Mucosa of descending colon (tissue), 3 donors: ENCODE measurements at places on chromosomes 11 and 22.
A peak's percentile ranks its signal among the peaks of the same experiment; 100 is the strongest.

DNA sequence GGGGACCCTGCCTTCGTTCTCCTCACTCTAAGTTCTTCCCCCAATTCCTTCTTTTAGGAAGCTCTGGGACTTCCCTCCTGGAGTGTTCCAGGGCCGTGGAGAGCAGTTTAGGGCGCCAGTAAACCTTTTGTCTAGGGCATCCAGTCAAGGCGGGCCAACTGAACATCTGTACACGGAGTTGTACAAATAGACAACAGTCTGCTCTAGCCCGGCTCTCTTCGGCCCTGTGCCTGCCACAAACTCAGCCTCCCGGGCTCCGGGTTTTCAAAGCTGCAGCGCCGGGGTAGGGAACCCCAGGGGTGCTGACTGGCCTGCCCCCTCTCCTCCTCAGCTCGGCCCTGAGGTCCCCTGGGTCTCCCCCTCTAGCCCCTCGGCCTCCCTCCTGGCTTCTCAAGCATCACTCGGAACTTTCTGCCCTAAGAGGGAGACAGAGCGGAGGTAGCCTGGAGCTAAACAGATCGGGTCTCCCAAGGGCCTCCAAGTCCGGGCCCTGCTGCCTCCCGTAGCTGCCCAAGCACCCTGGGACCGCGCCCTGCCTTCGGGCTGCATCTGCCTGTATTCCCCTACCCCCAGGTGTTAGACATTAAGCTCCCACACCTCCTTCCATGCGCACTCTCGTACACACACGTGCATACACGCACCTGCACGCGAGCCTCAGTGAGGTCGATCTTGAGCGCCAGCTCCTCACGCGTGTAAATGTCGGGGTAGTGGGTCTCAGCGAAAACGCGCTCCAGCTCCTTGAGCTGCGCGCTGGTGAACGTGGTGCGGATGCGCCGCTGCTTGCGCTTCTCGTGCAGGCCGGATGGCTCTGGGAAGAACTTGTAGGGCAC lies 3.3 kb downstream of the PHOX2A start:
- no peak for DNase-seq

- DNase-seq = no peak
Measured at GRCh38 chr22:21865041-21865440, 2.4 kb downstream of the MAPK1 start.

DNA sequence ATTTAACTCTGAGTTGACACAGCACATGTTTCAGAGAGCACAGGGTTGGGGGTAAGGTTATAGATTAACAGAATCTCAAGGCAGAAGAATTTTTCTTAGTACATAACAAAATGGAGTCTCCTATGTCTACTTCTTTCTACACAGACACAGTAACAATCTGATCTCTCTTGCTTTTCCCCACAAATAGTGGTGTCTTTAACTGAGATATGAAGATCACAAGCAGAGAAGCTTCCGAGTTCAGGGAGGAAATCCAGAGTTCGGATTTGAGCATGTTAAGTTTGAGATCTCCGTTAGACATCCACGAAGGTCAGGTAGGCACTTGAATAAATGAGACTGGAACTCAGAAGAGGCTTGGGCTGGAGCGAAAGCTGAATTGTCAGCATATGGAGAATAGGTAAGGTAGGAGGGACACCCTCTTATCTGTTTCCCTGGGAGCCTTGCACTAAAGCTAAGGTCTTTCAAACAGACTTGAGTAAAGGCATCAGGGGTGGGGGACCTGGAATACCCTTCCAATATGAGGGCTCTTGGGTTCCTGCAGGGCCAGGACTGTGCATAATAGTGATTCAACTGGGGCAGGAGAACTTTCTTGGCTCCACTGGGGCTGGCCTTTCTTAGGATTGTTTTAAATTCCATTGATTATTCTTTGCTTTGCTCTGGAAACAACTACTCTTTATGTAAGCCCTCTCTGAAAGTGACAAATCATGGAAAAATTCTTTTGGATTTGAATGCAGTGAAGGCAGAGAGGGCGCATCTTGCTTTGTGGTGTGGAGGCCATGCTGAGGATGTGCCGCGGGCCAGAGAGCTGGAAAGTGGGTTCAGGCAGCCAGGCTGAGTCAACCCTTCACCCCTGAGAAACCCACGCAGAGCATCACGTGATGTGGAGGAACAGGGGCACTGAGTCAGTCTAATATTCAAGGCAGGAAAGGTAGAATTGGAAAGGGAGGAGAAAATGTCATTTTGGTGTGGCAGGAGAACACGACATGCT lies 62.7 kb upstream of the AMPD3 start:
- no peak for DNase-seq

DNA sequence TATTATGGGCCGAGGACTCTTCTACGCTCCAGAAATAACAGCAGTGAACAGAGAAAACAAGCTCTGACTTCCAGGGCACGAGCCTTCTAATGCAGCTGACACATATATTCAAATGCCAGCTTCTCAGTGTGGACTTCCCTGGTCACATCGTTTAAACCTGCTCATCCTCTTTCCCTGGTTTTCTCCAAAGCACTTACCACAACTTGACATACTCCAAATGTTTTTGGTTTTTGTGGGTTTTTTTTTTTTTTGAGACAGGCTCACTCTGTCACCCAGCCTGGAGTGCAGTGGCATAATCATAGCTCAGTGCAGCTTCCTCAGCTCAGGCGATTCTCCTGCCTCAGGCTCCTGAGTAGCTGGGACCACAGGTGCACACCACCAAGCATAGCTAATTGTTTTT lies 105.5 kb downstream of the MICAL3 start:
- no peak for DNase-seq

DNA sequence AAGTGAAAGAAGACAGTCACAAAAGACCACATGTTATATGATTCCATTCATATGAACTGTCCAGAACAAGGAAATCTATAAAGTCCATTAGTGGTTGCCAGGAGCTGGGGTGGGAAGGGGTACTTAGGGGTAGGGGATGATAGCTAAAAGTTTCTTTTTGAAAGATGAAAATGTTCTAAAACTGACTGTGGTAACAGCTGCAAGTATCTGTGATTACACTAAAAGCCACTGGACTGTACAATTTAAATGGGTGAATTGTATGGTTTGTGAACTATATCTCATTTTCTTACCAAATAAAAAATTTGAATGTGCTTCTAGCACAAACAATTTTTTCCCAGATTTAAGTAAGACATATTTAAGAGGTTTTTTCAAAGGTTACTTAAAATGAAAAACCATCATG lies 22.1 kb downstream of the CHKA start:
- DNase-seq = no peak

- no peak for DNase-seq
Measured at GRCh38 chr11:119772076-119772475, 43.1 kb upstream of the NECTIN1 start.

GRCh38 chr11:9861860-9862725 lies 198.2 kb downstream of the SWAP70 start:
- DNase-seq = no peak

DNA sequence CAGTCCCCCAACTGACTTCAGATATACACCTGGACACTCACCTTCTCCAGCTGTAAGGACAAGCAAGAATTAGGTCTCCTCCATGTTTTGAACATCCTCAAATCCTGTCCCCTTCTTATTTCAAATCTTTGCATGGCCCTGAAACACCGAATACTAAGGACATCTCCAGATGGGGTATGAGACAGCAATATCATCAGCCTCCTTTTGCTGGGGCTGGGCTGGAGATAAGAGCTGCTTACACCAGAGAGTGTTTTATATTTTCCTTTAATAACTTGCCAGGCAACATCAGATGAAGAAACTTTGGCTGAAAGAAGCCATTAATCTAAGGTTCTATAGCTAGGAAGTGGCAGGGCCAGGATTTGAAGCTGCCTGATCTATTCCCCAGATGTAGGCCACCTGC lies 21.6 kb downstream of the TUG1 start:
- DNase-seq = no peak

- peak; percentile 91 for DNase-seq
Measured at GRCh38 chr22:31084811-31085492, 3.8 kb downstream of the SMTN start.

- DNase-seq = no peak
Measured at GRCh38 chr11:68370211-68371111, 58.1 kb downstream of the LRP5 start.

DNA sequence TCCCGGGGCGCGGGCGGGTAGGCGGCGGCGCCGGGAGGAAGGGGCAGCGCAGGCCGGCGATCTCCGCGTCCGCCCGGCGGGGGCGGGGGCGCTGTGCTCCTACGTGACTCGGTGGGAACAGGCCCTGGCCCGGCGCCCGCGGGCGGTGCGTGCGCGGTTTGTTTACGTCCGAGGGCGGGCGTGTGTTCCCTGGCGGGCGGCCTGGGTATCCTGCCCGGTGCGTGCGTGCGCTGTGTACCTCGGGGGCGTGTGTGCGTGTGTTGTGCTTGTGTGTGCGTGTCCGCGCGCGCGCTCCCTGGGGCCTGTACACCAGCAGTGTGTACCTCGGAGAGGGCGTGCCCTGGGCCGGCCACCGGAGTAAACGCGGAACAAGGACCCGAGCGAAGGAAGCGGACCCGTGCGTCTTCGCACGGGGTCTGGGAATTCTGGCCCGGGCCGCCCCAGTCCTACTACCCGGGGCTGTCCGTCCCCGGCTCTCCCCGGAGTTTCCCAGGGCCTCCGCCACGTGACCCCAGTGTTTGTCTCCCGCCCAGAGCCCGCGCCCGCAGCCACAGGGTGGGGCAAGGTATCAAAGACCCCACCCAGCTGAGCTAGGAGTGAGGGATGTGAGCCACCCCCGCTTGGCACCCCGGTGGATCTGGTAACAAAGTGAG lies 769 bp downstream of the MAFF start:
- peak; percentile 90 for DNase-seq

- DNase-seq = no peak
Measured at GRCh38 chr11:115769891-115770290, 265.7 kb upstream of the CADM1 start.

DNA sequence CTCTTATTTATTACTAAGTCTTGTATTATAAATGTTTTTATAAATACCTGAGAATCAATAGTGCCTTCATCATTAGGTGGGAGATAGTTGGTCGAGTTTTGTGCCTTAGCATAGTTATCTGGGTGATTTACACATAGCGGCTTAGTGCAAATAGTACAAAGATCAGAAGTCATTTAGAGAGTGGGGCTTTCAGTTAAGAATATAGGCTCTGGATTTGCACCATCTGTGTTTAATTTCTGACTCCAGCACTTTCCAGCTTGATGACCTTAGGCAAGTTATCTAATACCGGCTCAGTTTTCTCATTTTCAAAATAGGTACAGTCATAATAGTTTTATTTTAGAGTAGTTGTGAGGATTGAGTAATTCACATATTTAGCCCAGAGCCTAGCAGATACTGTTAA lies 26.4 kb downstream of the PDE3B start:
- no peak for DNase-seq

GRCh38 chr11:133951327-133952198 lies 5.2 kb downstream of the IGSF9B start:
- no peak for DNase-seq

- no peak for DNase-seq
Measured at GRCh38 chr22:17905445-17905844, 118.9 kb downstream of the MICAL3 start.

GRCh38 chr11:78359921-78360320 lies 57.7 kb downstream of the GAB2 start:
- no peak for DNase-seq

- peak; percentile 23 for DNase-seq
Measured at GRCh38 chr11:79461144-79461543, 20.3 kb upstream of the TENM4 start.

DNA sequence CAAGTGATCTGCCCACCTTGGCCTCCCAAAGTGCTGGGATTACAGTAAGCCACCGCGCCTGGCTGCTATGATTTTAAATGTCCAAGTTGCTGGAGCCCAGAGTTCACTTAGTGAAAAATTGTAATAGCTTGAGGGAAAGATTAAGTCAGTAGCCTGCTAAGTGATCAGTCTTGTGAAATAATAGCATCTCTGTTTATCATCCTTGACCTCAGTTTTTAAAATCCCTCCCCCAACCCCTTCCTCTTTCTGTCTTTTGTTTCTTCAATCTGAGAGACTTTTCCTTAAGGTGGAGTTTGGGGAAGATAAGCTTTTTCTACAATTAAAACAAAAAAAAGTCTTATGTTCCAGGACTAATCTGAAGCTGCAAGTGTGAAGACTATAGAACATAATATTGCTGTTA lies 6.4 kb downstream of the HIPK3 start:
- no peak for DNase-seq

DNA sequence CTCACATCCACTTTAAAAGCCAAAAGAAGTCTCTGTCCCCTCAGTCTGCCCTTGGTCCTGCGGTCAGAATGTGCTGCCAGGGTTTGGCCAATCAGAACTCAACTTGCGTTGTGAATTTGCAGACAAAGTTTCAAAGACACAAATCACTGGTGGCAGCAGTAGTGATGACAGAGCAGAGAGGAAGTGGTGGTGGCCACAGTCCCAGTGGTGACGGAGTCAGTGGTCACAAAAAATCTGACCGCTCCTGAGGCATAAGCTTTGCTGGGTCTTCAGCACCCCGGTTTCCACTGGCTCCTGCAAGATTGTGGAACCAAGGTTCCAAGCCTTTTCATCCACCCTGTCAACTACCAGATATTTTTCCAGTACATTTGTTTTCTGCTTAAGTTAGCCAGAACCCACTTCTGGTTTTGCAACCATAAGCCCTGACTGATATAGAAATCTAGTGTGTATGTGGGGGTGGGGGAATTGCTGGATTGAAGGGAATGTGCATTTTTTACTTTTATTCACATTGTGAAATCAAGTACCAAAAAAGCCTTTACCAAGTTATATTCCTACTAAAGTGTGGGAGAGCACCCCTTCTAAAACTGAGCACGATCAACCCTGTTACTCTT lies 112.3 kb downstream of the TMPRSS5 start:
- no peak for DNase-seq

- no peak for DNase-seq
Measured at GRCh38 chr11:66454247-66454646, 12.5 kb upstream of the PELI3 start.

GRCh38 chr11:86760577-86760976 lies 39.8 kb upstream of the PRSS23 start:
- no peak for DNase-seq

DNA sequence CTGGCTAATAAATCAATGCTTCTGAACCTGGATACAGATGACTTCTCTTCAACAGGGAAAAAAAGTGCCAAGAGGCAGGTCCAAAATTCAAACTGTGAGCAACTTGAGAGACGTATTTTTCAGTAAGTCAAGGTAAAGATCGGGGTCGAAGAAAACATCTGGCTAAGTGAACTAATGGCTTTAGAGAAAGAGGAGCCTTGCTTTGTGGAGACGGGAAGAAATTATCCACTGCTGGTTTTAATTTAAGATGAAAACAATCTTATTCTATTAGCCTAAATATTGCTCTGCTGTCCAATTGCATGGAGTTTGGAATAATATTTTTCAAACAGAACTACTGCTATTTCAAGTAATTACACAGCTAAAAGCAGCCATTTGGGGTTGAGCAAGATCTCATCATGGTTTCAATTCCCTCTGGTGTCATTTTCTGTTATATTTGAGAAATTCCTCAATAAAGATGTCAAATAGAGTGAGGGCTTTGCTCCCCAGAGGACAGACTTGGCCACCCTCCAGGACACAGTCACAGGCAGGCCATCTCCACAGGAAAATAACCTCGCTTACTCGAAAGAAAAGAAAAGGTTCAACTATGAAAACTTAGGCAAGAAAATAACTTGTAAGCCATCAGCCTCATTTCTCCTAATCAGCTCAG lies 29.8 kb downstream of the SCUBE1 start:
- DNase-seq = no peak

GRCh38 chr11:28798286-28798685 lies 690.1 kb downstream of the METTL15 start:
- DNase-seq = no peak
